NCI-H524 treated with DMSO at 0.1 percent for 48 hours (cell line): ENCODE measurements at places on chromosomes 2 and 18.

DNA sequence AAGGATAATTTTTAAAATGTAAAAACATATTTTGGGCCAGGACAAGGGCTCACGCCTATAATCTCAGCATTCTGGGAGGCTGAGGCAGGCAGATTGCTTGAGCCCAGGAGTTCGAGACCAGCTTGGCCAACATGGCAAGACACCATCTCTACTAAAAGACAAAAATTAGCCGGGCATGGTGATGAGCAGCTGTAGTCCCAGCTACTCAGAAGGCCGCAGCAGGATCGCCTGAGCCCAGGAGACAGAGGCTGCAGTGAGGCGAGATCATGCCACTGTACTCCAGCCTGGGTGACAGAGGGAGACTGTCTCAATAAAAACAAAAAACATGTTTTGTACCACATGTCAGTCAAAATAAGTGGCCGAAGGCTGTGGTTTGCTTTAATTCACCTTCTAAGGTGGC lies 122.5 kb downstream of the HDAC4 start:
- DNase-seq, result no peak

DNA sequence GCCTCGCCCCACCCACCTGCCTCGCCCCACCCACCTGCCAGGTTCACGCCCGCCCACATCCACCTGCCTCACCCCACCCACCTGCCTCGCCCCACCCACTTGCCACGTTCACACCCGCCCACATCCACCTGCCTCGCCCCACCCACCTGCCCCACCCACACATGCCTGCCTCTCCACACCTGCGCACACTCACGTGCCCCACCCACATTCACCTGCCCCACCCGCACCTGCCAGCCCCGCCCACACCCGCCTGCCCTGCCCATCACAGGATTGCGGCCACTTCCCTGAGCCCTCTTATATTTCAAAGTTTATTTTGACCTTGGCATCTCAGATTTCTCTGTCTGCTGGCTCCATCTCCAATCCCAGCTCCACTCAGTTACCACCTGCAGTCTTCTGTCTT lies 217.5 kb upstream of the SOX11 start:
- DNase-seq, result no peak

DNA sequence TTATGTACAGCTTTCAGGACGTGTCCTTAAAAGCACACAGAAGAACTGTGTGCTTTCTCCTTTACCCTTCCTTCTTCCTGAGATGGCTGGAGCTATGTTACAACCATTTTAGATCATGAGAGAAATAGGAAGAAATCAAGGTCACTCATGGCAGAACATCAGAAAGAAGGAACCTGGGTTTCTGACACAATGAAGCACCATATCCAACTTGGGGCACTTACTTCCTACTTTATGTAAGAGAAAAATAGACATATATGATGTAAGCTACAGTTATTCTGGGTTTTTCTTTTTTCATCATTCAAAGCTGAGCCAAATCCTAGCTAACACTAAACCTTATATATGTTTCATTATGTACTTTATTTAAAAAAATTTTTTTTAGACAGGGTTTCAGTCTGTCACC lies 79.5 kb downstream of the FAM161A start:
- DNase-seq, result no peak

- DNase-seq, result no peak
These were observed 137.7 kb upstream of the HAAO start for GRCh38 chr2:42930025-42930581.

DNA sequence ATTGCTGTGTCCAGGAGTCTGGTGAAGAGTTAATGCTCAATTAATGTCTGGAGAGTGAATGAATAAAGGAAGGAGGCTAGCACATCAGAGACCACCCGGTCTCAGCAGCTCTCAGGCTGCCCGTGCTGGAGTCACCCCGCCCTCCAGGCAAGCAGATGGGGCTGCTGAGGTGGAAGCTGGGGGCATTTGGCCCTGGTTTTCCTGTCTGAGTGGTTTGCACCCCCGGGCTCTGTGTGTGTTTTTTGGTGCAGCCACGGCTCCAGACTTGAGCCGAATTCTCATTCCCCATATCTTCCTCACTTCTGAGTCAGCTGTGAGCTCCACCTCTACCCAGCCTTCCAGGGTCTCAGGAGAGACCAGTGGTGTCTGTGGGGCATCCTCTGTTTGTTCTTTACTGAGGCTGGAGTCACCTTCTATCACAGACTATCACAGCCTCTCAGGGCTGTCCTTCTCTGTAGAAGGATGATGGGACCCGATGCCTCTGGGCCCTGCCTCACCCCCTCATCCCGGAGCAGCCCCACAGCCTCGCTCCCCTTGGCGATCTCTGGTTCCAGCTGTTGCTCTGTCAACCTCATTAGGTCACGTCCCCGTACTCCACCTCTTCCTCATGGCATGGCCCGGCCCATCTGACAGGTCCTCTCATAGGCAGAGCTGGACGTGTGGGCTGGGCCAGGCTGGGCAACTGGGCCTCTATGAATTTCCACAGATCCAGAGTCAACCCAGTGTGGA lies 60.8 kb downstream of the HS1BP3 start:
- no peak for DNase-seq

DNA sequence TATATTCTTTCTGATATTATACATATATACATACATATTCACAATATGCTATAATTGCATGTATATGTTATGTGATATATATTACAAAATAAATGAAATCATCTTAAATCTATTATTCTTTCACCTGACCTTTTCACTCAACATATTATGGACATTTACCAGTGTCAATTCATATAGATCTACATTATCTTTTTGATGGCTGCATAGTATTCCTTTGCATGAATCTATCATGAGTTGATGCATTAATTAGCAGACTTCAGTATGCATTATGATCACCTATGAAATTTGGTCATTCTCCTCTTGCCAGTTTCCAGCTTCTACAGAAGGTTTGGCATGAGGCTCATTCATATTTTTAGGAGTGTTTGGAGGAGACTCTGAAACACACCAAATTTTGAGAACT lies 23.4 kb upstream of the B4GALT6 start:
- no peak for DNase-seq

- no peak for DNase-seq
These were observed 34.6 kb downstream of the COPS7B start for GRCh38 chr2:231820786-231821303.

GRCh38 chr2:82524826-82525225 lies 1934.3 kb downstream of the SUCLG1 start:
- DNase-seq, result no peak

DNA sequence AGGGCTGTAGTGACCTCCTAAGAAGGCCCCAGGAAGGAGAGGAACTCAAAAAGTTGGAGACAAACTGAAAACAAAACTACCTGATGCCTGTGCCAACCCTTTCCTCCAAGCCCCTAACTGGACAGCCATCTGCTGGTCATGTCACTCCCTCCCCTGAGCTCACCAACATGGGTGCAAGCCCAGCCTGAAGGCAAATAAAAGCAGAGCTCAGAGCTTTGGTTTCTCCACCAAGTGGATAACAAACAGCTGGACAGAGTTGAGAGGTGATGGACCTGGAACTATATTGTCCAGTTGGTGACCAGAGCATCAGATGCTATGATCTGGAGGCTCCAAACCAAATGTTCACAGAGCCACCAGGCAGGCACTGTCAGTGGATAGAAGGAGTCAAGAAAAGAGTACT lies 34.6 kb upstream of the MAL start:
- DNase-seq, result no peak

DNA sequence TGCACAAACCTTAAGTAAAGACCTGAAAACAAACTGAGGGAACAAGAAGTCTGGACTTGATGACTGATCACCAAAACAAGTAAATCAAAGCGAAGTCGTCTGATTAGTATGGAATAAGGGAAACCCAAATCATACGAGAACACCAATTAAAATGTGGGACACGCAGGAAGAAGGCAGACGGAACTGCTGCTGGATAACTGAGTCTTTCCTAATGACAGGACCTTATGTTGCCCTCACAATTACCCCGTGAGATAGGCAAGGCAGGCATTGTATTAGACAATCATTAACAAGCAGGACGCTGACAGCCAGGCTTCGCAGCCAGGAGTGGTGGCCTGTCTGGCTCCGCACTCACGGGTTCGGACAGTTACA lies 614 bp upstream of the COQ10B start:
- DNase-seq, result no peak

DNA sequence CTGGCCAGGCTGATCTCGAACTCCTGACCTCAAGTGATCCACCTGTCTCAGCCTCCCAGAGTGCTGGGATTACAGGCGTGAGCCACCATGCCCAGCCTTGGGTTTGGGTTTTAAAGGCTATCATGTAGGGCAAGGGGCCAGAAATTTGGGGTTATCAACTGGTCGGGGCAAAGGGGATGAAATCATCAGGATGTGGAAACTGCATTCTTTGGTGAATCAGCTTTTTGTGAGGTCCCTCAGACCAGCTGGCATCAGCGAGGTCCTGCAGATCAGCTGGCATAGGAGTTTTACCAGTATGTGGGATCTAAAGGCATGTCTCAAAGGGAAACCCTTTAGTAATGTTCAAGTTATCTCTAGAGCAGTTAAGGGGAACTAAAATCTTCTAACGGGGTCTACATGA lies 6.4 kb upstream of the GEMIN6 start:
- no peak for DNase-seq

DNA sequence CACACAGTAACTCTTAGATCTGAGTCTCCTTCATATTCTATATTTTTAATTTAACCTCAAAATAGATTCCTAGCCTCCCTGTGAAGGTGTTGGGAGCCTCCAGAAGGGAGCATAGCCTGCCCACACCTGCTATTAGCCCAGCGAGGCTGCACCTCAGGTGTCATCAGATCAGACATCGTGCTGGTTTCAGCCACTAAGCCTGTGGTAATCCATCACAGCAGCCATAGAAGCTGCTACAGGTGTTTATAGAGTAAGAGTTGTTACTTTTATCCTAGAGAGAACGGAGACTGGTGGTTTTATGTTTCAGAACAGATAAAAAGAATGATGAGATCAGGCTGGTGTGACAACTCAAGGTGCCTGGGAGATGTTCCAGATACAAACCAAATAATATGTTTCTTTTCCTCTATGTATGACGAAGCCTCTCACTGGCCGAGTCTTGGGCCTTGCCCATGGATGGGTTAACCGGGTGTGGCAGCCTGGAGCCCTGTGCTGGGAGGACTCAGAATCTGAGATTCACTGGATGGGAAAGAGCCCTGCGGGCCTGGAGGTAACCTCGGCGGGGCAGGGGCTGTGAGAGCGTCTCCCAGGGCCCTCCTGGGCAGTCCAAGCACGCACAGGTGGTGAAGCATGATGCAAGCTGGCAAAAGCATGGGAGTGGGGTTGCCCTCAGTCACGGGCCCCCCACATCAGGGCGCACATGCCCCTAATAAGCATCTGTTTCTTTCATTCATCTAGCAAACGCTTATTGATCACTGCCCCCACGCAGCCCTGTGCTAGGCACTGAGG lies 73.7 kb downstream of the MRPS9 start:
- DNase-seq, result no peak

DNA sequence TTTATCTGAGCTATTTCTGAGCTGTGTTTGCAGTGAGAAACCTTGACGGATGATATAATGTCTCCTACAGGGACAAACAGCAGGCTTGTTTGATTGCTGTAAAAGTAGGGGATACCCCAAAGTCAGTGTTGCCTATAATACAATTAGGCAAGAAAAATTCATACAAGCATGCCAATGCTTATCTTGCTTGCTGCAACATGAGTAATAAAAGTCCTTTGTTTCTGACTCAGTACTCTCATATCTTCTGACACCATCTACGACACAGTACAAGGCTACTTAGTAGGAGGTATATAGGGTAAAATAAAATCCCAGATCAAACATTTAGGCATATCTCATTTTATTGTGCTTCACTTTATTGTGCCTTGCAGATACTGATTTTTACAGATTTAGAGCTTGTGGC lies 33.0 kb downstream of the ERBB4 start:
- DNase-seq, result no peak

DNA sequence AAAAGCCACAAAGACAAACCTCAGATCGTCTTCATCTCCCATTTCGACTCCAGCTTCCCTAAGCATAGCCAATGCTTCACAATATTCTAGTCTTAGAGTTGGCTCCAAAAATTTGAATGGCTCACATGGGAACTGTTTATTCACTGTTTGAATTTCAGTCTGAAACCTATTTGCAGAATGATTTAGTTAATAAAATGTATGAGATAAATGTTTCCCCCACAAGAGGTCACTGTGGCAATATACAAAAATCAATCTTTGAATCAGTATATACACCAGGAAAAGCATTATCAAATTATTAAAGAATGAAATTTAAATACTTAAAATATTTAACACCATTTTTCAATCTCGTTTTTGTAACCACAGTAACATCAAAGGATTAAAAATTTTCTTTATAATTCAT lies 40.0 kb upstream of the MCM6 start:
- no peak for DNase-seq

DNA sequence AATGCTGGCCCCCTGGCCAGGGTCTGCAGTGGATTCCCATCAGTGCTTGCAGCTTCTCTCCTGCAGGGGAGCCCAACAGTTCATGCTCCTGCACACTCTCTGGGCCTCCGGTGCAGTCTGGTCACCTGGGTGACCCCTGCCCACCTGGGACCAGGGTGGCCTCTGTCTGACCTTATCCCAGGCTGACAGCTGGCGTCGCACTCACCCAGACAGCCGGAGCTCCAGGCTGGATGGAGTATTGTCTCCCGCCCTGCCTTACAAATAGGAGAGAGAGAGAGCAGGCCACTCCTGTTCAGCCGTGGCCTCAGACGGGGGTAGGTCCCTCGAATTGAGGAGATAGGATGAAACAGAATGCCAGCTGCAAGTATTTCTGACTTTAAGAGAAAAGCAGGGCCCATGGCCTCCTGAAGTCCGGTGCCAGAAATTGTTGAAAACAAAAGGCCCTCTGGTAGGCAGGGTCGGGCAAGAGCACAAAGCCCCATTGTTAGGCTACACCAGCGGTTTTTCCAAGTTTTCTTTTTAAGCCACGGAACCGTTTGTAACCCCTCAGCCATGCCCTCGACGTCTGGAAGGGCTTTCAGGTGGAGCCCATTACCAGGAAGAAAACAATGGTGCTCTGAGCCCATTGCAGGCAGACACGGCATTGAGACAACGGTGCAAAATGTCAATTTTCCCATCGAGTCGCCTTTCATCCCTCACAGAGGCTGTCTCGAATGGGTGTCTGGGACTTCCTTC lies 258.4 kb downstream of the BCL11A start:
- DNase-seq, result no peak

GRCh38 chr2:26561918-26562810 lies 79.0 kb downstream of the CIB4 start:
- DNase-seq, result peak; percentile 22

DNA sequence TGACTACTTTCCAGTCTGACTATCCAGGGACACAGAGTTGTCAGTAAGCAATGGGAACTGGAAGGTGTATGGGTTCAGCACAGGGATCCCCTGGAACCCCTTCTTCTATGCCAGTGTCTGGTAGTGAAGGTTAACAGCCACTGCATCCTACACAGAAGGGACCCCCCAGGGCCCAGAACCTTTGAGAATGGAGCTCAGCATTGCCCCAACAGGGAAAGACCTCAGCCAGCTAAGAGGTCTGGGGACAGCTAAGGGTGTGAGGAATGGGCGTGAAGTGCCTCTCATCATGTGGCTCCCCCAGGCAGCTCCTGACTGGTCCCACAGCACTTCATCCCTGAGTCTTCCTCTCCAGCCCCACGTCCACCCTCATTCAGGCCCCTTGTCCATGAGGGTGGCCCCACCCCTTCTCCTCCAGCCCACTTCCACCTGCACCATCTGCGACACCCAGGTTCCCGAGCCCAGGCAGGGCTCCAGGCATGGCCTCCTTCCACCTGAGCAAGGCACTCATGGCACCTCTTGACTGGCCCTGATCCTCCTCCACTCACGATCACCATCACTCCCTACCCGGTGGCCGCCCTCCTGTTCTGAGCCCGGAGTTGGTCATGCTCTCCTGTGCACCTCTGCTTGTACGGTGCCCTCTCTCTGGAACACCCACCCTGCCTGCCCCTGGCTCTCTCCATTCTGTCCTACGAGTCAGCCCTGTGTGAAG lies 77.1 kb downstream of the SFXN5 start:
- DNase-seq, result no peak
